ENCODE measurements at places on chromosomes 16 and 17.
A peak's percentile ranks its signal among the peaks of the same experiment; 100 is the strongest.

GRCh38 chr17:33433581-33433980 lies 140.5 kb upstream of the ASIC2 start:
- DNase-seq = no peak

DNA sequence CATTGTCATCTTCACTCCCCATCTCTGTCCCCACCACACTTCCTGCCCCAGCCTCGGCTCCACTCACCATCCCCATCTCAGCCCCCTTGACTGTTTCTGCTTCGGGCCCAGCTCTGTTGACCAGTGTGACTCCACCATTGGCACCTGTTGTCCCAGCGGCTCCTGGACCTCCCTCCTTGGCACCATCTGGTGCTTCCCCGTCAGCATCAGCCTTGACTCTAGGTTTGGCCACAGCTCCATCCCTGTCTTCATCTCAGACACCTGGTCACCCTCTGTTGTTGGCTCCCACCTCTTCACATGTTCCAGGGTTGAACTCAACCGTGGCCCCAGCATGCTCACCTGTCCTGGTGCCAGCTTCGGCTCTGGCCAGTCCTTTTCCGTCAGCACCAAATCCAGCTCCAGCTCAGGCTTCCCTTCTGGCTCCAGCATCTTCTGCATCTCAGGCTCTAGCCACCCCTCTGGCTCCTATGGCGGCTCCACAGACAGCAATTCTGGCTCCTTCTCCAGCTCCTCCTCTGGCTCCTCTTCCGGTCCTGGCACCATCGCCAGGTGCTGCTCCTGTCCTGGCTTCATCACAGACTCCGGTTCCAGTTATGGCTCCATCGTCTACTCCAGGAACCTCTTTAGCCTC lies 24.4 kb upstream of the PHKG2 start:
- peak; percentile 77 for DNase-seq

GRCh38 chr17:10102817-10103216 lies 95.6 kb downstream of the GAS7 start:
- DNase-seq = no peak

DNA sequence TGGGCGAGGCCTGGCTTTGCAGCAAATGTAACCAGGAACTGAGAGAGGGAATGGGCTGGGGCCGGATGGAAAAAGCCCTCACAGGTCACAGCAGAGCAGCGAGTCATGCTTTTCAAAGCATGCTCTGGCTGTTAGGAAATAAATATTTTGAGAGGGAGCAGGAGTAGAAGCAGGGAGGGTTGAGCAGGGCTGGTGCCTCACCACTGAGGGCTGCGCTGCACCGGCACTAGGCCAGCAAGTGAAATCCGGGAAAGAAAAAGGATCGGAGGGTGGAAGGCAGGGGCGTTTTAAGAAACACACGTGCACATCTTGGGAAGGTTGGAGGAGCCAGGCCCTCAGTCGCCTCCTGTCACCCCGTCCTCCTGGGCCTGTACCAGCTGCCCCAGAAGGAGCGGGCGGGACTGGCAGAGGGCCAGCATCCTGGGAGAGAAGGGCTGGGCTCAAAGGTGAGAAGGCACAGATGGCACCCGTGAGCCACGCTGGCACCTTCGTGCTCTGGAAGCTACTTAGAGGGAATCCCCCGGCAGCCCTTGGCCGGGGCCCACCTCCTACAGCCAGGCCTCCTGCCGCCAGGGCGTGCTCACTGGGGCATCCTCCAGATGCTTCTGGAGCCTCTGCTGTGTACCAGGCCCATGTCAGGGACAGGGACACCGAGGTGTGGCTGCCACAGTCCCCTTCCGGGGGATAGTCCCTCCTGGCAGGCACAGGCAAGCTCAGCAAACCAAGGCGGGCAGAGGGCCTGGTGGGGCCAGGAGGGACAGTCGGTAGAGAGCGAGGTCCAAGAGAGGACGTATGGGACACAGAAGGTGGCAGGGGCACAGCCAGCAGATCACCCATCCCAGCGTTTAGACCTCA lies 71.5 kb upstream of the PLCG2 start:
- peak; percentile 43 for DNase-seq

DNA sequence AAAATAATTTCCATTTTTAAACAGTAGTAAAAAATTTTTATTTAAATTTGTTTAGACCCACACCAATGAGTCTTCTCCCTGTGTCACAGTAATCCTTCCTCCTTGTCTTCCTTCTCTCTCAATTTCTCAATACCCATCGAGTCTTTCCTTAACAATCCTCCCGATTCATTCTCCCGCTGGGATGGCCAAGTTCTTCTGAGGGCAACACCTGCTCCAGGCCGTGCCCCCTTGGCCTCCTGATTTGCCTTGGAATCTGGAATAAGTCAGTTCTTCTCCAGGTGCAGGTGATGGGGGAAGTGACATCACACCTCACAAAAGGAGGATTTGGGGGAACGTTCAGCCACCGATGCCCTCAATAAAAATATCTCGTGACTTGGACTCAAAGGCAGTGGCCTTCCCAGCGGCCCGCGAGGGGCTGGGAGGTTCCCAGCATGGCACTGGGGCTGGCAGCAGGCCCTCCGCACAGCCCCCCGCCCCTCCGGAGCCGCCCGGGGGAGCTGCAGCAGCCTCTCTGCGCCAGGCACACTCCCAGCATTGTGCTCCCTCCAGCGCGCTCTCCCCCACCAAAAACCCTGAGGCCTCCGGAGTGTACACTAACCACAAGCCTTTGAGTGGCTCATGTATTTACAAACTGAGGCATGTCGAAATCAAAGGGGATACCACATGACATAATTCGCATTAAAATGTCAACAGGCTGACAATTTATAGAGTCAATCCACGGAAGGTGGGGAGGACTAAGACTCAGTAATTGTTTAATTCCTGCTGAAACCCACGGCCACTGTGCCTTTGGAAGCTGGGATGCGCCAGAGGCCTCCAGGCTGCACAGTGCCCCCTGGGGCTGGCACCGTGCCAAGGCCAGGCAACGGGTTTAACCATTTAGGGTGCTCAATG lies 120.5 kb downstream of the ZFHX3 start:
- no peak for DNase-seq

GRCh38 chr16:84724606-84725309 lies 25.0 kb downstream of the USP10 start:
- DNase-seq = no peak

DNA sequence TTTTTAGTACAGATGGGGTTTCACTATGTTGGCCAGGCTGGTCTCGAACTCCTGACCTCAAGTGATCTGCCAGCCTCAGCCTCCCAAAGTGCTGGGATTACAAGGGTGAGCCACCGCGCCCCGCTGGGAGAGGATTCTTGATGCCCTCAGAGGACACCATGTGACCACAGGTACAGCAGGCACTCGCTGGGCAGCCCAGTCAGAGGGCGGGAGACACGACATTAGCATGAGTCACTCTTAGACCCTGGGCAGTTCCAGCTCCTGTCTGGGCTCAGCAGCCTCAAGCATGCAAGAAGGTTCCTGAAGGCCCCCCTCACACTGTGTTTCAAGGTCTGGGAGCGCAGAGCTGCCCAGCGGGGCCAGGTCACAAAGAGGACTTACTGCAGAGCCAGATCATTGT lies 11.9 kb downstream of the STAC2 start:
- DNase-seq = no peak

DNA sequence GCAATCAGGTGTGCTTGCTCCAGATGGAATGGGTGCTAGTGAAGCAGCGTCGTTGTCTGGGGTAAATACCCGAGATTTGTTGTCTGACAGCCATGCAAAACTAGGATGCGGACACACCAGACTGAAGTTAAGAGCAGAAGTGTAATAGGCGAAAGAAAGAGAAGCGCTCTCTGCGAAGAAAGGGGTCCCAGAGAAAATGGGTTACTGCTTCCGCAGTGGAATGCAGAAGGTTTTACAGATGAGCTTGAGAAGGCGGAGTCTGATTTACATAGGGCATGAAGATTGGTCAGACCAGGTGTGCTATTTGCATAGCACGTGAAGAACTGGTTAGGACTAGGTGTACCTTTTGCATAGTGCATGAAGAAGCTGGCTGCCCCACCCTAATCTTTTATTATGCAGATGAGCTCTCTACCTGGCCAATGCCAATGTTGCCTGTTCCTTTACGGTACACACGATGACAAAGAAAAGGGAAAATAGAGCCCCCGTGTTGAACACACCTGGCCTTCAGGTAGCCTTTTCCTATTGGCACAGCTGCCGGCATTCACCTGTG lies 32.0 kb upstream of the SNN start:
- no peak for DNase-seq

DNA sequence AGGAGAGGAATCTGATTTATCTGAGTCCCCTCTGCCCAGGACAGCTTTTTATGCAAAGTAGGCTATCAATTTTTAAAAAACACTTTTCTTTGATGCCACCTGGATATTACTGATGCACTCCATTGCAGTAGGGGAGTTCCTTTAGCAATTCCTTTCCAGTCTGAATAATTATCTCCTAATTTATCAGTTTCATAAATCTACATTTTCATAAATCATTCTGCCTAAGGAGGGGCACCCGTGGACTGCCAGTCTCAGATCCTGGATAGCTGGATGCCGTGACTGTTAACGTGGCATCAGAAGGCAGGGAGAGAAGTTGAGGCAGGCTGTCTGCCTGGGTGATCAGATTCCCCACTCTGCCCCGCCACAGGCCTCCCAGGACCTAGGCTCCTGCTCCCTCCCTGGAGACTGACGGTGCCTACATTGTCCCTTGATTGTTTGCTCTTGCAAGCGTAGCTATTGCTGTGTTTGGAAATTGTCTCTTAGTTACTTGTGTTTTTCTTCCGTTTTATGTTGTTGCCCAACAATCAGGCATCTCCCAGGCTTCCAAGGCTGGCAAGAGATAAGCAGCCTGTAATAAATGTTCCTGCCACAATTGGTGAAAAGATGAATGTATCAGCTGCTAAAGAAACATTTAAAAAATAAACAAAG lies 75.2 kb downstream of the KATNIP start:
- no peak for DNase-seq

Measured in cerebellar nuclear complex (tissue), 1 donor.